M059J (cell line): ENCODE measurements at places on chromosomes 2 and 18.

GRCh38 chr2:203453858-203454451 lies 81.1 kb downstream of the RAPH1 start:
- DNase-seq = peak; percentile 50

GRCh38 chr18:43805646-43806194 lies 528.4 kb upstream of the SYT4 start:
- peak; percentile 72 for DNase-seq

GRCh38 chr2:36456227-36457175 lies 100.9 kb downstream of the CRIM1 start:
- peak; percentile 82 for DNase-seq

- DNase-seq = no peak
Observed at GRCh38 chr2:158580760-158581159, 124.0 kb downstream of the PKP4 start.

DNA sequence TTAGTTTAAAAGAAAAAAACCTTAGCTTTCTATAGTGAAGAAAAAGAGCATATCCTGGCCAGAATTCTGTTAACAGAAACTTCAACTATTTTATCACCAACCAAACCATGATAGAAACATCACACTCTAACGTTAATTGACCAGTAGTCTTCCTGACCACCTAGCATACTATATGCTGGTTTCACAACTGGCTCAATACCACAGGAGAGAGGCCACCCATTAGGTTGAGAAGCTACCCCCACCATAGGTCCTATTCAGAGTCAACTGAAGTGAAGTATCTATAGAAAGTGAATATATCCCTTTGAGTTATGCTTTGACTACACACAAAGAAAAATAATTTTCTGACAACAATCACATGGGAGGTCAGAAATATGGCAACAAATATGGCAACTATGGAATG lies 85.2 kb upstream of the STK17B start:
- no peak for DNase-seq

GRCh38 chr2:226726546-226726945 lies 73.1 kb downstream of the IRS1 start:
- DNase-seq = peak; percentile 18

DNA sequence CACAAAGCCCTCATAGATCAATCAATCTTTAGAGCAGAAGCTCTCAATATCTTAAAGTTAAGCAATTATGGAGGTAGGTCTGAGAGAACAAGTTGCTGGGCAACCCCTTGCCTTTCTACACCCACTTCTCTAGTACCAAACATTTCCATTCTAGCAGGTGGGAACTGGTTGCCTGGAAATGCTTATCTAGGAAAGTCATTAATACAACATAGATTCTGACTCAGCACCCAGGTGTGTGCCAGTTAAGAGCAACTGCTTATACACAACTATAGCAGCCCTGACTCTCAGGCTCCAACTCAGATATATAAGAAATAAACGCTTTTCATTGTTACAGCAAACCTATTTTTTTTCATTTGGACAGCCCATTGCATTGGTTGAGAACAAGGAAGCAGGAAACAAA lies 237.7 kb downstream of the IRS1 start:
- DNase-seq = peak; percentile 27

GRCh38 chr2:124804014-124804940 lies 779.2 kb downstream of the CNTNAP5 start:
- peak; percentile 72 for DNase-seq

- DNase-seq = peak; percentile 42
Observed at GRCh38 chr18:54004828-54005227, 219.6 kb downstream of the MBD2 start.

DNA sequence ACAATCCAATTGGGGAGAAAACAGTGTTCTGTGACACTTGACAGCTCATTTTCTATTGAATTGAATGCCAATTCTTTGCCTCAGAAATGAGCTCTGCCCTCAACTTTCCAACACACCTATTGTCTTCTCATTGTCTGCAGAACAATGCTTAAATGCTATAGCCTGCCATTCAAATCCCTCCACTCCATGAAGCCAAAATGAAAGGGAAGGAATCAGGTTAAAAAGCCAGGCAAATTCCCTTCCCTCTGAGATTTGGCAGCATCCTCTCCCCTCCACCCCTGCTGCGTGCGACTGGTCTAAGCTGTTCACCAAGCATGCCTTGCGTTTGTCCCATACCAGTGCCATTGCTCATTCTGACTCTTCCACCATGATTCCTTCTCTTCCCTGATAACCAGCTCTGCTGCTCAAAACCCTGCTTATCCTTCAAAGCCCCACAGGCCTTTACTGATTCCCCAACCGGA lies 32.4 kb upstream of the TMEM131 start:
- DNase-seq = peak; percentile 74

DNA sequence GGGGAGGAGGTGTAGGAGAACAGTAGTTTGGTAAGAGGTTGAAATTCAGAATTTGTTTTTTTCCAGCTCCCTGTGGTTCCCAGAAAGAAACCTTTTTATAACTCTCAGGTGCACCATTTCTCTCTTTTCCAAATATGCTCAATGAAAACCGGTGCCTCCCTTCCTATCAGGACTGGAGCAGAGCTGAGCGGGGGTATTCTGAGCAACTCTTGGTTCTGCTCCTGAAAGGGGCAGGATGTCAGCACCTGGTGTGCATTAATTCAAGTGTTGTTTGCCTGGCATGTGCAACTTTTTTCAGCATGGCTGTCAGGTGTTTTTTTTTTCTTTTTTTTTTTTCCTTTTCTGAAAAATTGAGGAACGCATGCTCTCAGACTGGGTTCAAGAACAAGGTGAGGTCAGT lies 74.1 kb downstream of the MAPK4 start:
- DNase-seq = no peak

DNA sequence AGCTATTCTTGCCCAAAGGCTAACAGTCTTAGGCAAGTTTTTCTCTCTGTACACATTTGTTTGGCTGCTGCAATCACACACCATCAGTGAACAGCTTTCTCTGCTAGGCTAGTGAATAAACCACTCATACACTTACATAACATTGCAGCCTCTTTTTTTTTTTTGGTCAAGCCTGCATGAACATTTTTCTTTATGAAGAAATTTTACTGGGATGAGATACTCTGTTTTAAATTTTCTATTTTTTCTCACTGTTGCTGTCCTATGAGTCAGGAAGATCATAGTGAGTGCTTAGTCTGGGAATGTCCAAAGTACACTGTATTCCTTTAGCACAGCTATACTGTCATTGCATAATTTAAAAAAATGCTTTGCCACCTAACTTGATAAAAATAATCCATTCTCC lies 58.5 kb downstream of the ROCK1 start:
- peak; percentile 34 for DNase-seq

- DNase-seq = peak; percentile 18
Observed at GRCh38 chr2:97966545-97967215, 29.1 kb downstream of the TMEM131 start.

GRCh38 chr18:9594823-9595596 lies 19.3 kb downstream of the PPP4R1 start:
- peak; percentile 41 for DNase-seq
